ENCODE measurements at places on chromosomes 6 and 20.

- no peak for DNase-seq
Measured at GRCh38 chr6:71349976-71350615, 61.5 kb downstream of the OGFRL1 start.

GRCh38 chr6:1842334-1842733 is 232.6 kb downstream of the FOXC1 start:
- DNase-seq, result no peak

DNA sequence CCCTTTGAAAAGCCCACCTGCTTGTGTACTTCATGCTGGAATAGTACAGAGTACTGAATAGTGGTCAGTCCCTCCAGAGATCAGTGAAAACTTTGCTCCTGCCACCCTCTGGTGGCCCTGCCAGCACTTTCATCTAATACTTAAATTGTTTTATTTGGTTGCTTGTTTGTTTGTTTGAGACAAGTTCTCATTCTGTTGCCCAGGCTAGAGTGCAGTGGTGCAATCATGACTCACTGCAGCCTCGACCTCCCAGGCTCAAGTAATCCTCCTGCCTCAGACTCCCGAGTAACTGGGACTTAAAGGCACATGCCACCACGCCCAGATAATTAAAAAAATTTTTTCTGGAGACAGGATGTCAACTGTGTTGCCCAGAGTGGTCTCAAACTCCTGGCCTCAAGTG is 9.1 kb downstream of the FAM83D start:
- no peak for DNase-seq

DNA sequence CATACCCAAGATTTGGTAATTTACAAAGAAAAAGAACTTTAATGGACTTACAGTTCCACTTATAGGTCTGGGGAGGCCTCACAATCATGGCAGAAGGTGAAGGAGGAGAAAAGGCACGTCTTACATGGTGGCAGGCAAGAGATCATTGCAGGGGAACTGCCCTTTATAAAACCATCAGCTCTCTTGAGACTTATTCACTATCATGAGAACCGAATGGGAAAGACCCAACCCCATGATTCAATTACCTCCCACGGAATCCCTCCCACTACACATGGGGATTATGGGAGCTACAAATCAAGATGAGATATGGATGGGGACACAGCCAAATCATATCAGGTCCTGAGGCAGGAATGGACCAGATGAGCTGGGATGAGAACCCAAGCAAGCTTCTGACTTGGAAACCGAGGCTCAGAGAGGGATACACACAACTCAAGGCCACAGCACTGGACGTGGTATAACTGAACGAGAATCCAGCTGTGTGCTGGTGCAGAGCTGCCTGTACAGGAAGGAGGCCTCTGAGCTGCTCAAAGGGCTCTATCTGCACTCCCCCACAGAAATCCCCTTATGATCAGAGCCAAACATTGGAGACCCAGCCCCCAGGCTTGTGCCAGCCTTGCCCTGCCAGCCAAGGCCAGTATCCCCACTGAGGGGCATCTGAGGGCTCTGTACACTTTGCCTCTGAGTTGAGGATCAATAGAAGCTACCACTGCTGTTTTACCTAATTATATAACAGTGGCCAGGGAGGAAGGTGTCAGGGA is 137.8 kb downstream of the CEBPB start:
- DNase-seq, result no peak

- no peak for DNase-seq
Measured at GRCh38 chr6:117677553-117678141, 2.4 kb downstream of the NUS1 start.

GRCh38 chr6:134466771-134467525 is 149.0 kb upstream of the SGK1 start:
- DNase-seq, result no peak

DNA sequence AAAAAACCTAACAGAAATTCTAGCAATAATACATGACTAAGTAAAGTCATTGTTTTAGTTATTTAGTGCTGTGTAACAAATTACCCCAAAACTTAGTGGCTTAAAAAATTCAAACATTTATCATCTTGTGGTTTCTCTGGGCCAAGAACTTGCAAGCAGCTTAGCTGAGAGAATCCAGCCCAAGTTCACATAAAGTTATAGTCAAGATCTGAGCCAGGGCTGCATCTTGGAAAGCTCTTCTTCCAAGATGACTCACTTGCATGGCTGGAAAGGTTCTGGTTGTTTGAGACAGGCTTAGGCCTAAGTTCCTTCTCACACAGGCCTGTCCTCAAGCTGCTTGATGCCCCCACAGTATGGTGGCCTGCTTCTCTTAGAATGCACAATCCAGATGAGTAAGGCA is 217.8 kb upstream of the TSHZ2 start:
- no peak for DNase-seq

DNA sequence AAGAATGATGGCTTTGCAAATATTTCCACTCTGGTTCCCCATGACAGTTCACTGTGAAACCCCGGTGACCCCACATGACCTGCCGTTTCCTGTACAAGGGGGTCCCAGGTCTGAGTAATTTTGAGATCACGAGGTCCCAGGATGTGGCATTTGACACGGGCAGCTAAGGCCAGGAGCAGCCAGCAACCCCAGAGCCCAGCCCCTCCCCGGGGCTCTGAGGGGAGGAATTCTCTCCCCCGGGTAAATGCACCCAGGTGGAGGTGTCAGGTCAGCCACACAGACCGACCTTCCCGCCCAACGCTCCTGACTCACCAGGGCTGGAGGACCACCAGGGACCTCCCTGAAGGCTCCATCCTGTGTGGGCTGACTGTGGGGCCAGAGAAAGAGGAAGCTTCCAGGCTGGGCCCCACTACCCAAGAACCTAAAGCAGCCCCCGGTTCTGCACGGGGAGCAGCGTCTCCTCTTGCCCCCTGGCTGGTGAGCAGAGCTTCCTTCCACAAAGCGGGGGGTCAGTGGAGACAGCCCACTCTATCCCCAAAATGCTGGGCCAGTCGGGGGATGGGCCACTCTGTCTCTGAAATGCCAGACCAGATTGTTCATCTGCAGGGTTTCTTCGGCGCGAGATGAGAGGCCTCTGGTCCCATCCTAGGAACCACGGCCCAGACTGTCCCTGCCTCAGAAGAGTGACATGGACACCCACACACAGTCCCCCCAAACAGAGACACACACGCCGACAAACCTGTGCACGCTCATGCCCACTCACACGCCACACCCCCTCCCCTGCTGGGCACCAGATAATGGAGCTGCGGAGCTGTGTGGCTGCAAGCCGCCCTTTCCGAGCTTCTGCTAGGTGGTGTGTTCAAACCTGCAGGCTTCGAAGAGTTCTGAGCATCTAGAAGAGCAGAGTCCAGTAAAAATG is 23.4 kb upstream of the SLCO4A1 start:
- DNase-seq, result no peak

DNA sequence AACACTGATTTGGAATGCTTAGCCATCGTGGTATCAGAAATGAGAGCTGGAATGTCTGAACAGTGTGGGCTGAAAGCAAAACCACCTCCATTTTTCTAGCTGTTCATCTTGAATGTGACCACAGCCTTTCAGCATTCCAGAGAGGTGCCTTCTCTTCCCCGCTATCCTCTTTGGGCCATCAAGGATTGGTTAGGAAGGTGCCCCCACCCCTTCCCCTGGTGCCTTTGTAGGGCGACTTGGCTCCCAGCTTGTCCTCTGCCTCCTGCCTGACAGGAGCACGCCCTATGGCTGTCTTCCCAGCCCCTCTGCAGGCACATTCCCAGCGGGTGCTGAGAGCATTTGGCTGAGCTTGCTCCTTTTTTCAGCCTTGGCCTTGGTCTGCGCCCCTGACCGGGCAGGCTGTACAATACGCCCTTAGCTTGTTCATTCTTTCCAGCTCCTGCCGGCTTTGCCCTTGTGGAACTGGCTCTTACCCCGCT is 97.5 kb downstream of the ARMC2 start:
- no peak for DNase-seq

DNA sequence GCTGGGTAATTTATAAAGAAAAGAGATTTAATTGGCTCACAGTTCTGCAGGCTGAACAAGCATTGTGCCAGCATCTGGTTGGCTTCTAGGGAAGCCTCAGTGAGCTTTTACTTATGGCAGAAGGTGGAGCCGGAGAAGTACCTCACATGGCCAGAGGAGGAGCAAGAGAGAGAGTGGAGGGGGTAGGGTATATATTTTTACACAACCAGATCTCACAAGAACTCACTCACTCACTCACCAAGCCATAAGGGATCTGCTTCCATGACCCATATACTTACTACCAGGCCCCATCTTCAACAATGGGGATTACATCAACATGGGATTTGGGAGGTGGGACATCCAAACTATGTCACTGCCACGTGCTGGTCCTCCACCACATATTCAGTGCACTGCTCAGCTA is 152.6 kb upstream of the PRND start:
- DNase-seq, result no peak
